ENCODE measurements at places on chromosomes 12 and 14. TPM values are rescaled to one million over a fixed set of nuclear protein-coding genes. Genes with fewer than 3 reads are reported as not detected.
A peak's percentile ranks its signal among the peaks of the same experiment; 100 is the strongest.

- no peak for DNase-seq
These were observed 29.1 kb downstream of the FSCB start for GRCh38 chr14:44477953-44478352.

- DNase-seq = no peak
These were observed 53.0 kb downstream of the CCDC91 start for GRCh38 chr12:28243310-28243633.

DNA sequence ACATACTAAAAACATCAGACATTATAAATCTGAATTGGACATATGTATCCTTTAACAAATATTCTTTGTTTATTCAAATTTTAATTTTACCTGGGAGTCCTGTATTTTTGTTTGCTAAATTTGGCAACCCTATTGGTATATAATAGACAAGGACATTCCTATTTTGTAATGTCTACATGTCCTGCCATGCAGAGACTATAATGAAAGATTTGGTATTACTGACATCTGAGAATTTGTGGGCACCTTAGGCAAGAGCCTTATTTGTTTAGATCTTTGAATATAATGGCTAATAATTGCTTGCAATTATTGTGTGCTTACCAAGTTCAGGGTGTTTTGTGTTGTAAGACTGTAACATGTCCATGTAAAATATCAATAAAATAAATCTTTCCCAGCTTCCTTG is 334.4 kb downstream of the KCNH5 start:
- DNase-seq = no peak

DNA sequence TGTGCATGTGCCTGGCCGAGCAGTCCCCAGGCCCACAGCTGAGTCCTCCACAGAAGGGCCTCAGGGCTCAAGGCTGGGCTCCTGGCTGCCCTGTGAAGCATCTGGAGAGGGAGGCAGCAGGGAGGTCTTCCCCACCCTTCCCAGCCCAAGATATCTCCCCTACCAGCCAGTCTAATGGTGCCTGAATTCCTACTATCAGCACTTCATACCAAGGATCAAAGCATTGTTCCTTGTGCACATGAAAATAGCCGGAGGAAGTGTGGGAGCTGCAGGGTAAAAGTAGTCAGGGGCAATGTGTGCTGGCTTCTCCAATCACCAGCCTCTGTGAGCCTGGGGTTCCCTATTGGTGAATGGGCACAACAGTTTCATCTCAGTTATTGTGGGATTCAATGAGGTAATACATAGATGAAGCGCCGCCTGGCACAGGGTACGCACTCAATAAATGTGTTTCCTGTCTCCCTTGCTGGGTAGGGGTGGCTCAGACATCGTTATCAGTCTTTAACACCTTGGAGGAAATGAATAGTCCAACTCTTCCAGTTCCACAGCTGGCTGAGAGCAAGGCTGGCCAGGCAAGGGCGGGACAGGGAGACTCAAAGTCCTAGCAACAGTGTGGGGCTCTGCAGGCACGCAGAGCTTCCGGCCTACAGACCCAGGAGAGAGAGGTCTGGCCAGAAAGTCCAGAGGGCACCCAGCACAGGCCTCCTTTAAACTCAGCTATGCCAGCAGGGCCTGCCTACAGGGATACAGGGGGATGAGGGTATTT is 39.1 kb upstream of the PNMA1 start:
- DNase-seq = no peak

DNA sequence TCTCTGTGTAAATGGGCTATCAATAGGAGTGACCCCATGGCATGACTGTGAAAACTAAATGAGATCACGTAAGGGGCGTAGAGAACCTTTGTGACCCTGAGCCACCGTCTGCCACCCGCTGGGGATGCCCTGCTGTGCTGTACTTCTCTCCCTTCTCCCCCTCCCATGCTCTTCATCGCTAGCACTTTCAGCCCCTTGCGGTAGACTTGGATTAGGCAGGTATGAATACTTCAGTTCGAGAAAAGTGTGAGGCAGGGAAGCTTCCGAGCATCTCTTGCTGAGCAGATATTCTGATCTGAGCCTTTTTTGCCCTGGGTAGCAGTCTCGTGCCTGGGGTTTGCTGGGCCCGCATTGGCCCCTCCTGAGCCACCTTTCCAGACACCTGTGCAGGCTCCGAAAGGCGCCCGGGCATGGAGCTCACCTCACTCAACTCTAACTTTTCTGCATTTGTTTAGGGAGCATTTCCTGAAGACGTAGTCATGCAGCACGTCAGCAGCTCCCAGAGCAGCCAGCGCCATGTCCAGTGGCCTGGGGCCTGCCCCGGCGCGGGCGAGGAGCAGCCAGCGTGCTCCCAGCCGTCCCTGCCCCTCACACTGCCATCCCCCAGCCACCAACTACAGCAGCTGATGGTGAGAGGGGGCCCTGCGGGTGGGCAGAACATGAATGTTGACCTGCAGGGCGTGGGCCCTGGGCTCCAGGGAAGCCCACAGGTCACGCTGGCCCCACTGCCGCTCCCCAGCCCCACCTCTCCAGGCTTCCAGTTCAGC is 40.4 kb downstream of the DDX51 start:
- no peak for DNase-seq

DNA sequence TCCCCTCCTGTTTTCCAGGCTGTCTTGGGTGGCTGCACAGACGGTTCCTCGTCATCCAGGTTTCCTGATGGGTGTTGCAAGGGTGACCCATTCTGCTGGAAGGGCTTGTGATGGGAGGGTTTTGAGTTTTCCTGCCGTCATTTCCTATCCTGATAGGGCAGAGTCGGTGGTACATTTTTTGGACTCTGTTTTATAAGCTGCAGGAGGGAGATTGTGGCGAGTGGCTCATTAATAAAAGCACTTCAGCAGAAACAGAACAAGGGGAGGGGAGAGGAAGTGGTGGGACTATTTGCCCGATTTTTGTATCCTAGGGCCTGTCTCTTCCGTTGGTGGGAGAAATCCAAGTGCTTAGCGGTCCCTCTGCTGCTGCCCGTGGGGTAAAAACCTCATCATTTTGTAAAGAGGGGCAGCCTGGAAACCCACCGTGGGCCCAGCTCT is 40.0 kb downstream of the TSPAN9 start:
- peak; percentile 78 for DNase-seq

DNA sequence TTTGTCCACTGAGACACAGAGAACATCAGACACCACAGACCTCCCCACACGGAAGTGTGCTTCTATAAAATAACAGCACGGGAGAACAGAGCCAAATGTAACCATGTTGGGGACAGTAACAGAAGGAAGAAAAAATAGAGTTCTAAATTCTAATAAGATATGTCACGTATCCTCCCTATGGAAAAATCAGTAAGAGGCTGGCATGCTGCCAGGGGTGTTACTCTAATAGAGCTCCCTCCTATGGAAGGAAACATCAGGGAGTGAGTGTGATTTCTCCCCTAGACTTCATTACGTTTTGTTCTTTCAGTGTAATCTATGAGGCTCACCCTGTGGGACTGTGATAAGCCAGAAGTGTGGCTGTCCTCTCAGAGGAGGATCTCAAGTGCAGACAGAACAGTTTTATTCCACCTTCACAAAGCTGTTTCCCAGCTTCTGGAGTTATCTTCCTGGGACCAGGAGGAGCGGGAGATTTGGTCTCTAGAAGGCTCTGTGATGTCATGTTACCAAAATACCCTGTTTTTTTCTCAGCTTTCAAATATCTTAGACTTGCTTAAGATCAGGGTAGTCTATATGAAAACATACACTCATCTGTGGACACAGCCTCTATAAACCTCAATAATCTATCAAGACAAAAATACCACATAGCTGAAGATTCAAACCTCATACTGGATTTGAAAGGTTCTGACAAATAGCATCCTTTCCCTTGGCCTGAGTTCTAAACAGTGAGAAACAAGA is 69.3 kb downstream of the ZFC3H1 start:
- no peak for DNase-seq

GRCh38 chr12:96044017-96044942 is 8.9 kb upstream of the LTA4H start:
- peak; percentile 84 for DNase-seq

DNA sequence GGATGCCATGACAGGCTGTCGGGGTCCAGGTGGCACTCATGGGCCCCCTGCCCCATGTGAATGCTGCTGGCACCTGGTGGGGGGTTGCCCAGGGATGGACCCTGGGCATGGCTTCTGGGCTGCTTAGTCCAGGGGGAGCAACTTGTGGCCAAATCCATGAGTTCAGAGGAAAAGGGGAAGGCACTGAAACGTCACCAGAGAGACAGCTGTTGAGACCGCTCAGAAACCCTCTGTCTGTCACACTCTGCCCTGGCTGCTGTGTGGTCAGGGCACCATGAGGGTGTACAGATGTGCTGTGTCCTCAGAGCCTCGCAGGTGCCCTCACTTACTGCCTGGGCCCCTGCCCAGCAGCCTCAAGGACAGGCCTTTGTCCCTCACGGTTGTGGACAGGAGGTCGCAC is 9.4 kb downstream of the CLBA1 start:
- no peak for DNase-seq

- DNase-seq = peak; percentile 47
These were observed 91.6 kb upstream of the HIF1A start for GRCh38 chr14:61603736-61604135.

DNA sequence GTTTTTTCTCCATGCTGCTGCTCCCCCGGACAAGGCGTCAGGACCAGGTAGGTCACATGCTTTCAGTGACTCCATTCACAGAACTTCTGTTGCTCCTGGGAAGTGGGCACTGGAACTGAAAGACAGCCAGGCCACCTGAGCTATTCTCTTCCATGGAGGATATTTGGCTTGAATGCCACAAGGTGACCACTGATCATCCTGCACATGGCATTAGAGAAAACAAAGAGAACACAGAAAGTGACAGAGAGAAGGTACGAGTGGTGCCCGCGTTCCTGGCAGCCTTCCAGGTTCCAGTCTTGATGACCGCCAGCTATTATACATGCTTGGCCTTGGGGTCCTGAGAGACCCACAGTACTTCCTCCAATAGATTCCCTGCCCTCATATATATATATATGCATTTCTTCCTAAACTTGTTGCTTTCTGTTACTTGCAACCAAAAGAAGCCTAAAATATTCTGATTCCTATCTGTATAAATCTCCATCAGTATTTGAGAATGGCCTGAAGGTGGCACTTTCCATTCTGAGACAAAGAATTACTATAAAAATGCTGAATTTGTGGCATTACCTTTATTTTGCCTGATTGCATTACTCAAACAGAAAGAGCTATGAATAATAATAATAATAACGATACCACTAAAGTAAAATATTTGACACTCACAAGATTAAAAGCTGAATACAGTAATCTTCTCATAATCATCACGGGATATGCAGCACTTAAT is 174.9 kb downstream of the FOXN3 start:
- no peak for DNase-seq

- no peak for DNase-seq
These were observed 529.9 kb downstream of the NOVA1 start for GRCh38 chr14:26067786-26068459.

- no peak for DNase-seq
These were observed 30.4 kb upstream of the KCNA5 start for GRCh38 chr12:5013266-5013730.

GRCh38 chr14:37197421-37198272 is at the start of gene MIPOL1:
MIPOL1 (plus strand) TSS chr14:37197937; CDS start chr14:37247889, 49,952 bp downstream.
- DNase-seq = peak; percentile 90

- no peak for DNase-seq
These were observed 204.5 kb downstream of the MON2 start for GRCh38 chr12:62670986-62671720.

- DNase-seq = peak; percentile 82
These were observed 263.8 kb upstream of the DIO2 start for GRCh38 chr14:80475074-80475473.

- DNase-seq = no peak
These were observed 9.9 kb upstream of the GOLGA3 start for GRCh38 chr12:132838410-132839080.

DNA sequence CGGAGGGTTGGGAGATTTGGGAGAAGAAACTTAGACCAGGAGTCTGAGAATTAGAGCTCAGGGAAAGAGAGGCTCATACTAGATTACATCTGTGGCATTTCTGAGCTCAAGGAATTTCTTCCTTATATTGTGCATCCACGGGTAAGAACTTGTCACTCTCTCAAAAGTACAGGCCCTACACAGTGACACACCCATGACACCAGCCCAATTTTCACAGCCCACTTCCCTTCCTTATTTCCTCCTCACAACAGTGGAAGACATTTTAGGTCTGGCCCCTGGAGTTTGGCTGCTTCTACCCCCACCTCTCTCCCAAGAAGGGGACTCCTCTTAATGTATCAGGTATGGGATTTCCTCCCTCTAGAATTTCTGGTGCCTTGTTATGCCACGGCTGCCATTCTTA is 9.2 kb upstream of the ZNF385A start:
- DNase-seq = no peak

The SMIM41 gene
- total RNA-seq = not detected

The PSME1 gene
- total RNA-seq = 55.3 TPM

The C3AR1 gene
- 0.28 TPM for total RNA-seq

The DNAH10 gene
- total RNA-seq = 0.28 TPM

The MYF5 gene
- not detected for total RNA-seq

The GARIN6 gene
- not detected for total RNA-seq

The CCDC177 gene
- total RNA-seq = not detected

The FAM90A1 gene
- not detected for total RNA-seq

The OTX2 gene
- not detected for total RNA-seq

The CMKLR1 gene
- total RNA-seq = not detected

Measured in IMR-90 (cell line).